NCI-H524 treated with DMSO at 0.1 percent for 48 hours (cell line): ENCODE measurements at places on chromosomes 13 and 19.

DNA sequence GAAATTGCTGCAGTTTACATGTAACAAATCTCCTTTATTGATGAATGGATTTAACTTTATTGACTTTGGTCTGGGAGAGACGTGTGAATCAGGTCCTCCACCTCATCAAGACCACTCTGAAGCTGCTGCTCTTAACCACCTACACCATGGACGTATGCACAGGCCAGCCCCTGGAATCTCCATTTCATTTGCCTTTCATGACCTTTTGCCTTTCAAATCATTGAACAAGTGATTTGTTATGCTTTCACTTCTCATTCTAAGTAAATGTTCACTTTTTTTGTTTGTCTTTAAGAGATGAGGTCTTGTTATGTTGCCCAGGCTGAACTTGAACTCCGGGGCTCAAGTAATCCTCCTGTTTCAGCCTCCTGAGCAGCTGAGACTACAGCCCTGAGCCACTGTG is 240.0 kb upstream of the SERP2 start:
- DNase-seq: no peak

GRCh38 chr19:33302974-33303790 is 848 bp upstream of the CEBPA start:
- DNase-seq: no peak

DNA sequence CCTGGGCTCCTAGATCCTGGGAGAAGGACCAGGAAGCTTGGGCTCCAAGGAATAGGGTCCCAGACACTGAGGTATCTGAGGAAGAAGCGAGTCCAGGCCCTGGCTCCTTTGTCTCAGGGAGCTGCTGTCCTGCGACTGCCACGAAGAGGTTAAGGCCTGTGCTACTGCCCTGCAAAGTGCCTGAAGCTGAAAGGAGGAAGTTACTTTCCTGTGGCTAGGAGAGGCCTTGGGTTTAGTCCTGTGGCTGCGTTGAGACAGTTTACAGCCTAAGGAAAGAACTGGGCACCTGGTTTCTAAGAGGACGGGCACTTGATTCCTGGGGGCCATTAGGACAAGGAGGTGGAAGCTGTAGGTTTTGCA is 2.8 kb downstream of the MYADM start:
- DNase-seq: no peak

GRCh38 chr13:30158774-30159445 is 148.4 kb downstream of the KATNAL1 start:
- no peak for DNase-seq

GRCh38 chr13:111650626-111651025 is 330.2 kb downstream of the TEX29 start:
- no peak for DNase-seq

- DNase-seq: peak; percentile 92
These were observed 19.7 kb downstream of the ACOD1 start for GRCh38 chr13:76968041-76968440.

GRCh38 chr13:46864941-46865340 is 31.9 kb downstream of the HTR2A start:
- DNase-seq: no peak

GRCh38 chr13:43528992-43529391 is 257.8 kb downstream of the ENOX1 start:
- no peak for DNase-seq

- no peak for DNase-seq
These were observed 141.2 kb downstream of the SPRY2 start for GRCh38 chr13:80199585-80200292.

- DNase-seq: peak; percentile 25
These were observed 110.2 kb downstream of the STOML3 start for GRCh38 chr13:38880397-38880796.

DNA sequence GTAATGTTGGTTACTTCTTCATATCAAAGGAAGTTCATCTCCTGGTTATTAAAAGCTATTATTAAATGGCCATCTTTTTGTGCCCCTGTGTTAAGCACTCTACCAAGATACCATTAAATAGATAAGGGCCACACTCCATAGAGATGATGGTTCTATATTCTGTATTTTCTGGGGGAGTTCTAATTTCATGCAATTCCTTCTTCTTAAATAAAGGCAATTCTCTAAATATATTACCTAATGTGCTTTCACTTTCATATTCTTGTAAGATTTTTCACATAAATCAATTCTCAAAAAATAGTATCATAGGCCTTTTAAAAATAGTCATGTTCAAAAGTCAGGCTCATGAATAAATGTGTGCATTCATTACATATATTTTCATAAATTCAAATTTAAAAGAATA is 47.0 kb upstream of the USPL1 start:
- no peak for DNase-seq
